Muscle of leg (tissue), 16 donors: ENCODE measurements at places on chromosomes 5 and 9. TPM values are rescaled to one million over a fixed set of nuclear protein-coding genes. Genes with fewer than 3 reads are reported as not detected.

GRCh38 chr5:108700930-108701329 lies 46.8 kb upstream of the FER start:
- peak; percentile 42 for DNase-seq

DNA sequence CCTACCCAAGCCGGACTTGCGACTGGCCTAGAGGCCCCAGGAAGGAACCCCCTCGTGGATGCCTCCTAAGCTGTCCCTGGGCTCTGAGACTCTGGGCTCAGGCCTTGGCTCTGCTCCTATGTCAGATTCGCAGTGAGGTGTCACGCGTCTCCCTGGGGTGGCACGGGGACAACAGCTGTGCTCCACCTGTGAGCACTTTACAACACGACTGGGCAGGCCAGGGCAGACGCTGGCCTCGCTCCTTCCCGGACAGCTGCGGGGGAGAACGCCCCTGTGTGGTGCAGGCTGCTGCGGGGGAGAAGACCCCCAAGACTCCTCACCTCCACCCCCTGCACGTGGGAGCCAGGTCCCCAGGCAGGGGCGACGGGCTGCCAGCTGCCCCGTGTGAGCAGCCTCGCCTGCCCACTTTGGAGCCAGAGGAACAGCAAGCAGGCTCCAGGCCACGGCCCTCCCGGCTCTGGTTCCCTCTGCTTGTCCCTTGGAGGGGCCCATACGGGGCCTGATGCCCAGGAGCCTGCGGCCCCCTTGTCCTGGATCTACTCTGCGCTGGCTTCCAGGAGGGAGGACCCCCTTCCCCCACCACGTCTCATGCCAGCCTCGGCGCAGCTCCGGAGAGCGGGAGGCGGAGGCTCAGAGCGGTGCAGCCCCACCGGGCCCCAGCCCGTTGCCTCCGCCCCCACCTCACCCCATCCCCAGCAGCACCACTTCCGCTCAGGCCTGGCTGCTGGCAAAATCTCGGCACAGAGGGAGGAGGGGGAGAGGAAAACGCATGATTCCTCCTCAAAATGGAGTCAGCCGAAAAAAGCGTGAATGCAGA lies 36.0 kb downstream of the SARDH start:
- DNase-seq, result peak; percentile 68

DNA sequence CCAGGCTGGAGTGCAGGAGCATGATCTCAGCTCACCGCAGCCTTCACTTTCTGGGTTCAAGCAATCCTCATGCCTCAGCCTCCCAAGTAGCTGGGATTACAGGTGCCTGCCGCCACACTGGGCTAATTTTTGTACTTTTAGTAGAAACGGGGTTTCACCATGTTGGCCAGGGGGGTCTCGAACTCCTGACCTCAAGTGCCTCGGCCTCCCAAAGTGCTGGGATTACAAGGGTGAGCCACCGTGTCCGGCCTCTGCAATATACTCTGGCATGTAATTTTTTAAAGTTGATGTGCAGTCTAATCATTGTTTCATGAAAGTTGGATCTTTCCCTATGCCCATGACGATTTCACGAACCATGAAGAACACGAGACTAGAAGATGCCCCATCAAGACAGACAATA lies 28.6 kb upstream of the PPP1R26 start:
- no peak for DNase-seq

DNA sequence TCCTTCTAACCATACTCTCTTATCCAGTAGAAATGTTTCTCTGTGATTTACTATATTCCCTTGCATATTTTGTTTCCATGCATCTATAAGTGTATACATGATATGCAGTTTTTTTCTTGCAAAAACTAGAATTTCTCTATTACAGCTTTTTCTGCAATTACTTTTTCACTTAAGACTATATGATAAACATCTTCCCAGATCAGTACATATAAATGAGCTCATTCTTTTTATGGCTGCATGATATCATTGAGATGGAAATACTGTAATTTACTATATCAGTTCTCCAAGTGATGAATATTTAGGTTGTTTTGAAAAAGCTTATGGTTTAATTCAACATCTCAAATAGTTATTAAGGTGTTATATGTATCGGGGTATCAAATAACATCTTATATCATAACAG lies 18.1 kb upstream of the ZNF608 start:
- no peak for DNase-seq

DNA sequence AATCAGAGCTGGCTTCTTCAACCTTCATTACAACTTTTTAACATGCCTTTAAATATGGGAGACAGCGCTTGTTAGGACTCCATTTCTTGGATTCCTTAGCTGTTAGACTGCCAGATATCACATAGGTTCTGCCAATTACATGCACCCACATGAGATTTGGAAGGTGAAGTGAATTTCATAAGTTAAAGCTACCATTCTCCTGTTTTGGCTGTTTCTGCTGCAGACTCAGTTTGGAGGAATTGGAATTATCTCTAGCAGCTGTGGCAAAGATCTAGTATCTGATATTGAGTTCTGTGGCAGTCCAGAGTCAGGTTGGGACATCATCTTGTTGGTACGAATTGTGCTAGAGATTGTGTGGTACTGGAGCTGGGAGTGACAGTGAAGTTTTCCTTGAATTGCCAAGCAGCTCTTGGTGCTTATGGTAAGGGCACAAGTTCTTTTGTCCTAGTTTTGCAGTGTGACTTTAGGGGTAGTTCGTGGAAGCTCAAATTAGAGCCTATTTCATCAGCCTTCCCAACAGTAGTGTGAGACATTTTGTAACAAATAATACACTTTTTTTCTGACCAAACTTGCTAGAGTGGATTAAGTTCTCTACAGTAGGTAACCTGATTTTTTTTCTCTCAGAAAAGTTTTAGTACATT lies 9.1 kb upstream of the PJA2 start:
- DNase-seq, result no peak

DNA sequence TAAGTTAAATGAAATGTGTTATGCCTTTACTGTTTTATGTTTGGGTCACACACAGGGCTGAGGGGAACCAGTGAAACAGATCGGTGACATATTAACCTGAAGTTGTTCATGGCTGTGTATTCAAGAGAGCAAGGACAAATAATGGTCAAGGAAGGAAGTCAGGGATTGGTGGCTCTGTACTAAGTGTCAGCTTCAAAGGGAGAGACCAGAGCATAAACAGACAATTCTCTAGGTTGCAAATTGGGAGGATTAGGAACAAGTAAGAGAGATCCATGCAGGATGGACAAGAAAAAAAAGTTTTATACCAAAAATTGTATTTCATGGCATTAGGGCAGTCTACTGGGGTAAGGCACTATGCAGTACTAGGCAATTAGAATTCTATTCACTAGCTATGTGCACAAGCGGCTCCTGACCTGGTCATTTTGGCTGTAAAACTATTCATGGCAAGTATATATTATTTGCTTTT lies 156.3 kb downstream of the PLPPR1 start:
- no peak for DNase-seq

GRCh38 chr9:129839324-129840023 lies 4.2 kb downstream of the USP20 start:
- DNase-seq, result no peak

DNA sequence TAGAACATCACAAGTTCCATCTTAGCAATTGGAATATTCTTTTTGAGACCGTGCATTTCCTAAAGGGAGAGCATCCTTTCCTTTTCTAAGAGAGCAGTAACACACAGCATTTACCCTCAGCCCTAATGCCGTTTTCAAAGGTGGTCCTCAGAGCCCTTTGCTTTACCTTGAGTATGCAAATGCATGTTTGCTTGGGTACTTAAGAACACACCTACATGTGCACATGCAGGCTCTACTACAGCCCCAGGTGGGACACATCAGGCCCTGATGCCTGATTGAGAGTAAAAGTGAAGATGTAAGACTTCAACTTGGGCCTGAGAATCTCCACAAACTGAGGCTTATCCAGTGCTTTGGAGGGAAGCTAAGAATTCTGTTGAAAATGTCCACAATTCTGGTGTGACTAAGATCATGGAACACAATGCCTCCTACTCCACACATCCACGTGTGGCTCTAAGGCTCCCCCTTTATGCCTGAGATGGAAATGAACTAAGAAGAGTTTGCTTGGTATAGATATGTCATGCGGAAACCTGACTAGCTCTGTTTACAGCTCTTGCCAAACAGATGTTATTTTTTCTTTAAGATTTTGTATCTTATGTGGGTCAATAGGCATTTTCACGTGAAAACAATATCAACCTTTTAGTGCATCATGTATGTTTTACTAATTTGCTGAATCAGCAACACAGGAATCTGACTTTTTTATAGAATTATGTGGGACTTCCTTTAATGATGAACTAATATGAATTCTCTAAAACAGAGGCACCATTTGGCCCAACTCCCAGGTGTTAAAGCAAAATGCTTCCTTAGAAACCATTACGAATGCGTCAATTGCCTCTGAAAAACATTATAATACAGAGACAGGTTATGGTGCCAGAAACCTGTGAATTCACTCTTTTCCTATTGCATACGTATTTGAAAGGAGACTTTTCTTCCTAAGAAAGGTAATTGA lies 48.9 kb upstream of the SLC2A8 start:
- peak; percentile 90 for DNase-seq

- DNase-seq, result no peak
Observed at GRCh38 chr9:106966481-106966880, 103.5 kb downstream of the ZNF462 start.

- DNase-seq, result no peak
Observed at GRCh38 chr5:73119451-73120157, 771 bp upstream of the TMEM171 start.

DNA sequence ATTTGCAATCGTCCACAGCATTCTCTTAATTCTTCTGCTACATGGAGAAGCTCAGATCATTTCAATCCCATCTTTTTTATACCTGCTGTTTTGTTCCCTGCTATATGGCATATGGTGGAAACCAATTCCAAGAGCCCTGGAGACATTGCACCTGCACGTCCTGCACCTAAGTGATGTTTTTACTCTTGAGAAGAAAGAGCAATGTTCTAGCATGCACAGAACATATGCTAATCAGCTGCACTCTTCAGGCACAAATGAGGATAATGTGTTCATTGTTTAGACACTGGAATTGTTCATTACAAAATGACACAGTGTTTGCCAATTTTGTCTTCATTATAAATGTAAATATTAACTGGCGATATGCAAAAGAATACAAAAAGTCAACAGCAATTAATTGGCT lies 935.8 kb downstream of the TLE4 start:
- DNase-seq, result no peak

DNA sequence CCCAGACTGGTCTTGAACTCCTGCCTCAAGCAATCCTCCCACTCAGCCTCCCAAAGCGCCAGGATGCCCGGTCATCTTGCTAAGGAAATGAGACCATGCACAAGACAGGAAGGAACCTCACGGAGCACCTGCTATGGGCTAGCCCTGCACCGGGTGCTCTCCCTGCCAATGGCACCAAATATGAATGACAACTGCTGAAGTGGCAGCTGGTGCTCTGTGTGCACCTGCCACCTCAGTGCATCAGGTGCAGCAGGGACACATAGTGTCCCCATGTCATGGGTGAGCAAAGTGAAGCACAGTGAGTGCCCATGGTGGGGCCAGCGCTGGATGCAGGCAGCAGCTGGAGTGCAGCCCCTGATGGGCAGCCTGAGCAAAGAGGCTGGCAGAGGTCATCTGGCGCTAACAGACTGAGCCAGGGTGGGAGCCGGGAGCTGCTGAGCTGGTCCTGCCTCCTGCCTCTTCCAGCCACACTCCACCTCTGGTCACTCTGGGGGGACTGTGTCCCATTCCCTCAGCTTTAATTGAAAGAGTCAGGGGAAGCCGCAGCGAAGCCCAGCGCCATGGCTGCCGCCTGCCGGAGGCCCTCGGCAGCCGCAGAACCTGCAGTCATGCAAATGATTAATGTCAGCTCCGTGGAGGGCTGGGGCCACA lies 46.4 kb downstream of the BARX1 start:
- DNase-seq, result no peak

DNA sequence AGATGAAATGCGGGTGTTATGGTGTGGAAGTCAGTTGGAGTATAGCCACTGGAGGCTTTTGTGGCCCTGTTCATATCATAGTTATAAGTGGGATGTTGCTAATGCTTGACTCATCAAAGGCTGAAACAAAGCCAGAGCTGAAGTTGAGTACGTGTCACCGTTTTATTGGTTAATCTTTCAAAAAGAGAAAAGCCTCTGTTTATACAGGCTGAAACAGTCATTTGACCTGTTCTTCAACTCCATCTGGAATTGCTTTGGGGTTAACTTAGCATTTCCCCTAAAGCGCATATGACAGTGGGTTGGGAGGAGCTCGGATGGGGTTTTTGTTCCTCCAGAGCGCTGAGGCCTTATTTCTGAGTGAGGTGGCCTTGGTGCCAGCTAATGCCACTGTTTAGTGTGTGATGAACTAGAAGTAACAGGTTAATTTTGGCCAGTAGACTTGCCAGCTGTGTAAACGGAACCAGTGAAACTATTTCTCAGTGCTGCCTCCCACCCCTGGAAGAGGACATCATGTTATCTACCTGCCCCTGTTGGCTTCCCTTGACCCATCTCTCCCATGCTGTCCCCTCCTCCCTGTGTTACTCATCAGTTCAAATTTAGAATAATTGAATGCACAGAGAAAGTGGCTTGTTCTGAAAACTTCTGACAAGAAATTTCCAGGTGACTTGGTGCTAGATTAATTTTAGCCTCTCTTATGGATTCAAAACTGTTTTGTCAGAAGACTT lies 34.2 kb downstream of the MTAP start:
- DNase-seq, result no peak

- no peak for DNase-seq
Observed at GRCh38 chr5:35816881-35817521, 39.7 kb upstream of the IL7R start.

DNA sequence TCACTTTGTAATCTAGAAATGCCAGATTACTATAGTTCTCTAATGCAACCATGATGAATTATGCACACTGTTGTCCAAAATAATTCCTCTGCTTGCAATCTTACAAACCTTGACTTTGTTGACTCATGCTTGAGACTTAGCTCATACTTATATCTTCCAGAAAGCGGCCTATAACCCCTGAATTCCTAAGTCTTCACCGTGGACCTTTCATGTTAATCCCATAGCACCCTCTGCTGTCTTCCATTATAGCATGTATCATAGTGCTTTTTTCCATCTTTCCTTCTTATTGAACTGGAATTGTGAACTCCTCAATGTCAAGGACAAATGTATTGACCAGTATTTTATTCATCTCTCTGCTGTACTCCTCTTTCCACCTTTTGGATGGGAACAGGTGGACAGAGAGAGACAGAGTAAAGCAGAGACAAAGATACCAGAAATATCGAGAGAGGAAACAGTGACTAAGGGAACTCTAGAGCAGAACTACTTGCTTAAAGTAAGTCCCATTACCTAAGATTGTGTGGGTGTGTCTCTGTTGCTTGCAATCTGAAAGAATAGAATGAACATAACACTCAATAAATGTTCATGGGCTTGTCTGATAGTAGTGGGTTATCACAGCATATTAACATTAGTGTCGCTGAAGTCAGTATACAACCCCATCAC lies 110.0 kb downstream of the LURAP1L start:
- peak; percentile 38 for DNase-seq

- peak; percentile 63 for DNase-seq
Observed at GRCh38 chr9:133120501-133121197, 391 bp downstream of the RALGDS start.

- DNase-seq, result no peak
Observed at GRCh38 chr9:74577956-74578355, 80.8 kb downstream of the RORB start.

- DNase-seq, result no peak
Observed at GRCh38 chr9:99398241-99398640, 176.2 kb downstream of the SEC61B start.

PCDHGA9 gene
- 3.8 TPM for polyA plus RNA-seq

SH3RF2 gene
- 8.4 TPM for polyA plus RNA-seq

CBY3 gene
- polyA plus RNA-seq, result 0.39 TPM

SPINK7 gene
- 0.74 TPM for polyA plus RNA-seq

FAXDC2 gene
- 11.1 TPM for polyA plus RNA-seq

LRRC70 gene
- 4.1 TPM for polyA plus RNA-seq

INSL6 gene
- not detected for polyA plus RNA-seq

ANKRD33B gene
- 1.9 TPM for polyA plus RNA-seq

PHF24 gene
- polyA plus RNA-seq, result 0.11 TPM

DMAC1 gene
- 61.0 TPM for polyA plus RNA-seq

IL3 gene
- polyA plus RNA-seq, result not detected

ARL10 gene
- 11.5 TPM for polyA plus RNA-seq

EPB41L4B gene
- polyA plus RNA-seq, result 6.8 TPM
